ENCODE measurements at places on chromosomes 4 and X.

DNA sequence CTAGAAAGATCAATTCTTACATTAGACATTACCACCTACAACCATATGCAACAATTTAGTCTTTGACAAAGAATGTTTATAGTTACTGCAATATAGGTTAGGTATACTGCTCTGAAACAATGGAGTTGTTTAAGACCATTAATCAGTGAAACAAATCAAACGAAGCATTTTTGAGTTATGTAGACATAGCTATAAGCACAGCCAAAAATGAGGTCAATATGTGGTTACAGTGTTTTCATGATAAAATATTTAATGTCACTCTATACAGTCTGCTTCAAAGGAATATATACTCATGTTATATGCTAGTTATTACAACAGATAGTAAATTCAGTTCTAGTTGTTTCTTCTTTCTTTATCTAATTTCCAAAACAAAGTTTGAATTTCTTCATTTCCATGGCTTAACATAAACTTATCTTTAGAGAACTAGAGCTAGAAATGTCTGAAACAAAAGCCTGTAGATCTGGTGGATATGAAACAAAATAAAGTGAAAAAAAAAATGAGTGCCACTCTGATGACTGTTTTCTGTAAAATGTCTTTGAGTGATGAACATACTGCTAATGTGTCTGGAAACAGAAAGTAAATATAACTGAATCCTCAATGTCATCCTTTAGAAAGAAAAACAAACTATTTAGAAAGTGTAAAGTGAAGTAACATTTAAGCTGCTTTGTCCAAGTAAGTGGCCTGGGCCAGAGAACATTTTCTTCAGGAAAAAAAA, 809.0 kb downstream of the FAT4 start:
- no peak for DNase-seq

- DNase-seq = no peak
Measured at GRCh38 chr4:170849969-170850368, 760.2 kb upstream of the AADAT start.

DNA sequence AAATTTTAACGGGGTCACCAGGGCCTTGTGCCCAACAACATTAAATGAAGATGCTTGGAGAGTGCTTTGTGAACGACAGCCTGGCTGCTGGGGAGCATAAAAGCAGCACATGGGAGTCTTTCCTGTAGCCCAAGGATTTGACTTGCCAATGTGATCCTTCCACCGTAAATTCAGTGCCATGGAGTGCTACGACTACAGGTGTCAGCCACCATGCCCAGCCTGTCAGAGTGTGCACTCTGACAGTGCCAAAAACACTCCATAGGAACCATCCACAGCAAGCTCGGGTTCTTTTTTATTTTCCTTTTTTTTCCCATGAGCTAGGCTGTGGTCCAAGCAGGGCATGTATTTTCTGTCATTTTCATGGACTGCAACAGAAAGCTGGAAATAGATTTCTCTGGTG, 156.9 kb downstream of the NLGN4X start:
- DNase-seq = no peak

DNA sequence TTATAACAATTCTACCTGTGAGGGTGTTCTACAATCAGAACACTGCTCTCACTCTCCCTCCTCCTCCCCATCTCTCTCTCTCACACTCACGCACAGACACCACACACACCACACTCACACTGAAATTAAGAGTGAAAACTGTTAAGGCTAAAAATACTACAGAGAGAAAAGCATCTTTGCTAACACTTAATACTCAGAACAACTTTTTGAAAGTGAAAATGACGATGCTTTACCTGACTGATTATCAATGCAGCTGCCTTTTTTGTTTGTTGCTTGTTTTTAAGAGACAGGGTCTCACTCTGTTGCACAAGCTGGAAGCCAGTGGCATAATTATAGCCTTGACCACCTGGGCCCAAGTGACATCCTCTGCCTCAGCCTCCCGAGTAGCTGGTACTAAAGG, 222.4 kb downstream of the APBB2 start:
- DNase-seq = no peak

GRCh38 chr4:102687982-102688433, 72.8 kb downstream of the MANBA start:
- DNase-seq = no peak

GRCh38 chr4:38752941-38753806, 29.6 kb downstream of the TLR10 start:
- peak; percentile 88 for DNase-seq

DNA sequence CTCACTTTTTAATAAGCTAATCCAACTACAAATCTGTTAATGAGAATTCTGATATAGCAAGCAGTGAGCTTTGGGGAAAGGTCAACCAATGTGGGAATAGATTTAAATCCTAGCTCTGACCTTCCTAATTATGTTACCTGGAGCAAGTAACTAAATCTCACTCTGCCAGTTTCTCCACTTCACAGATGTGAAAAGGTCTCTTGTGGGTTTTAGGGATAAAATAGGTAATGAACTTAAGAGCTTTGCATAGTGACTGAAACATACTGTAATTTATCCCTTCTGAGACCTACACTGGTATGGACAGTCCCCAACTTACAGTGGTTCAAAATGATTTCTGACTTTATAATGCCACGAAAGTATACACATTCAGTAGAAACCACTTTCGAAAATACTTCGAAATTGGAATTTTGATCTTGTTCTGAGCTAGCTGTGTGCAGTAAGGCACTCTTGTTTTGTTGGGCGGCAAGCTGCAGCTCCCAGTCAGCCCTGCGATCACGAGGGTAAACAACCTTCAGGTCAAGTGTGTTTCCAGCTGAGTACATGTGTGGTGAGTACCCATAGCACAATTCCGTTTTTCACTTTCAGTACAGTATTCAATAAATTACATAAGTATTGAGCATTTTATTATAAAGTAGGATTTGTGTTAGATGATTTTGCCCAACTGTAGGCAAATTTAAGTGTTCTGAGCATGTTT, 93.7 kb downstream of the ADGRL3 start:
- no peak for DNase-seq

DNA sequence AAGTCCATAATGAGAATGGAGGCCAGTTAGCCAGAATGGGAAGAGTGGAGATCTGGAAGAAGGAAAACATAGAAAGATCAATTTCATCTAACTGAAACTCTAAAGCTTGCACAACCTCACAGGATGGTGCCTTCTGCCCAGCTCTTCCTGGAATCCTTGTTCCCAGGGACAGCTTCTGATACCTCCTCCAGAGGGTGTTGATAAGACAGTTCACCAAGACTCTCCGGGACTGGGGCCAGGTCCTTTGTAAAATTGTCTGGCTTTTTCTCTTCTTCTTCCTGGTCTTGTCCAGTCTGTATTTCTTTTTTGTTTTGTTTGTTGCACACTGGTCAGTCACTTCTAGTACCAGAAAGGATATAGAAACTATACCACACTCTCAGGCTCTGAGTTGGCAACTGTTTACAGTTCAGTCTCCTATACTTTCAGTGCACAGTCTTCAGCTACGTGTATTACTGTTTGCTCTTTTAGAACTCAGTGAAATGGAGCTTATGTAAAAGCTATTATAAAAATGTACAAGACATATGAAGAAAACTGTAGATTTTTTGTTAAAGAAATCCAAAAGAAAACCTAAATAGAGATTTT, 142.8 kb upstream of the RPL34 start:
- DNase-seq = no peak

DNA sequence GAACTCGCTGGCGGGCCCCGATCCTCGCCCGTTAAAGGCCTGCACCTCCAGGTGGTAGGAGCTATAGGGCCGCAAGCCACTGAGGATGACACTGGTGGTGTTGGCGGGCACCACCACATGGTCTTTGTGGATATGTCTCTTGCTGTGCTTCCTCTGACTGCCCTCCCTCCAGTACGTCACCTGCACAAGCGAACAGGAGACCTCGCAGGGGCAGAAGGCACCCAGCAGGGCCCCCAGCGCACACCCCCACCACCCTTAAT, 20.7 kb downstream of the L1CAM start:
- DNase-seq = no peak

DNA sequence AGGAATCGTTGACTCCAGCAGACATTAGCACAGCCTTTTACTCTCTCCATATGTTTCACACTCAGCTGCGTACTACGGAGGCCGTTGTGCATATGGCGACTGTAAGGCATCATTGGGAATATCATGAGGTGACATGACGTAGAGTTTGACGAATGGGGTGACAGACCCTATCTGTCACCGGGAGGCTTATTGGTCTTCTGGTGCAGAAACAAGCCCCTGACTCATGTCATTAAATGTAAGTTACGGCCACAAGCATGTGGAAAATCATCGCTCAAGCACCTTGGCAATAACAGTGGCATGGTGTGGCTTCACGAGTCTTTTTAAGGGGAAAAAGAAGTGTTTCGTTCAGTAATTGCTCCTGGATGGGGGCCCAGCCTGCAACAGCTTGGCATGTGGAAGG, 115.2 kb upstream of the LRPAP1 start:
- DNase-seq = no peak

DNA sequence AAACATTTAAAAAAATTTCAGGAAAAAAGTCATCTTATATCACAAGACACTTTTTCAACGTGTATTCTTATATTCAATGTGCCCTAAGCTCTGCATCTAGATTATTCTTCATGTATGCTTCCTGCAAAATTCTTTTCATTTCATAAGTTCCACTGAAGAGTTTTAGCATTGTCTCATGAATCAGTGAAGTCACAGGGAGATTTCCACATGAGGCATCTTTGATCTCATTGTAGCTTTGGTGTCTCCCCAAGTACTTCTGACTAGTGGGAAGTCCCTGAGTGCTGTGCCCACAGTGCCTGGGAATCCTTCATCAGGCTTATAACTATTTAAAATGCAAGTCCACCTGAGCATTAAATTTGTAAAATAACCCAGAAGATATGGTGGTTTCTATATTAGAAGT, 123.8 kb downstream of the MAD2L1 start:
- no peak for DNase-seq

GRCh38 chrX:118128724-118129123, 12.1 kb upstream of the KLHL13 start:
- DNase-seq = no peak

DNA sequence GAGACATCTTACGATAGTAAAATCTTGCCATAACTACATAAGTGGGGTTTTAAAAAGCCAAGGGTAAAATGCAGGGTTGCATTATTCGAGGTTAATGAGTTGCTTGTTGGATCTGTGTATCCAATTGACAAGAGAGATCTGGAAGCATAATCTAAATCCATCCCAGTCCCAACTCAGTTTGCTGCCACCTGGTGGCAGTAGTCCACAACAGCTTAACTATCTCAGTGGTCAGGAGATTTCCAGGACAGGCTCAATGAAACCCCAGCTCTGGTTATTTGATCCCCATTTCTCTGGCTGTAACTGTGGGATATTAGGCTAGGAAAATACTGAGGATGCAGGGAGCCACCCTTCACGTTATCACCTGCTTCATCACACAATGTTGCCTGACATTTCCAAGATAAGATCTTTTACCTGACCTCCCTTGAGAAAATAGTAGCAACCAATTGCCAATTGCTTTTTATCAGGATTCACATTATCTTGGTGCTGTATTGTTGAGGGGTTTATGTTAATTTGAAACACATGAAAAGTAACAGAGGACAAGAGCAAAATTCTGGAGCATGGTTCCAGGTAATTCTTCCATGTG, 88.2 kb upstream of the TNIP3 start:
- DNase-seq = peak; percentile 39

DNA sequence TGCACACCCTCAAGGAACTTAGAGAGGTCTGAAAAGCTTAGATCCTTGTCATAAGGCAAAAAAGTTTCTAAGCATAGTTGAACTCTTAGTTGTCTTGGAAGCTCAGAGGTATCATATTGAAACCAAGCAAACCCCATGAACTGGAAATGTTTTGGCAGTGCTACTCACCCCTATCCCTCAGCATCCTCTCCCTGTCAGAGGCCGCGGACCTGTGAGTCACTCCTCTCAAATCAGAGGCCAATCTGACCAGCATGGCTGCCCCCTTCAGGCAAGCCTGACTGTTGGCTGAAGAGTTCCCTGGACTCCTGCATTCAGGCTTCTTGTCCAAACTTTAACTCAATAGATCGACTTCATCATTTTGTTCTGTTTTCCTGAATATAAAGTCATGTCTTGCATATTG, 69.4 kb downstream of the KCNIP4 start:
- no peak for DNase-seq

GRCh38 chr4:137892134-137892533, 350.0 kb downstream of the SLC7A11 start:
- DNase-seq = no peak

DNA sequence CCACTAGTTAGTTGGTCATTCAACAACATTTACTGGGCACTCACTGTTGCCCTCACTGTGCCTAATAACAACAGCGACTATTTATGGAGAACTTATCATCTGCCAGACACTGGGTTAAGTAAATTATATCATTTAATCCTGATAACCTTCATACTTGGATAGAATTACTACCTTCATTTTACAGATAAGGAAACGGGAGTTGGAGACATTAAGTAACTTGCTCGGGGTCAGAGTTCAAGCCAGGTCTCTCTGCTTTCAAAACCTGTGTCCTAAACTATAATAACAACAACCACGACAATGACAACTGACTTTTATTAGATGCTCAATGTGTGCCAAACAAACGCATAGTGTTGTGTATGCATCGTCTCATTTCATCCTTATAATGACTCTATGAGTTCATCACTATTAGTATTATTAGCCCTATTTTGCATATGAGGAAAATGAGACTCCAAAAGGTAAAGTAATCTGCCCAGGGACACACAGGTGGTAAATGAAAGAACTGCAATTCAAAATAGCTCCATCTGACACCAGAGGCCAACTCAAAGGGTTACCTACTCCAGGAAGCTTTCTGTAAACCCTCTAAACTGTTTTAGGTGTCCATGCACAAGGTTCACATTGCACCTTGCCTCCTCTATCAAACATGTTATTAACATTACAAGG, 98.4 kb upstream of the ACSL4 start:
- DNase-seq = no peak

- DNase-seq = no peak
Measured at GRCh38 chr4:98387345-98388026, 126.3 kb downstream of the RAP1GDS1 start.

GRCh38 chrX:35890699-35891098, 28.8 kb upstream of the CFAP47 start:
- DNase-seq = peak; percentile 18

- no peak for DNase-seq
Measured at GRCh38 chr4:69858690-69859089, 1.3 kb downstream of the SULT1E1 start.

DNA sequence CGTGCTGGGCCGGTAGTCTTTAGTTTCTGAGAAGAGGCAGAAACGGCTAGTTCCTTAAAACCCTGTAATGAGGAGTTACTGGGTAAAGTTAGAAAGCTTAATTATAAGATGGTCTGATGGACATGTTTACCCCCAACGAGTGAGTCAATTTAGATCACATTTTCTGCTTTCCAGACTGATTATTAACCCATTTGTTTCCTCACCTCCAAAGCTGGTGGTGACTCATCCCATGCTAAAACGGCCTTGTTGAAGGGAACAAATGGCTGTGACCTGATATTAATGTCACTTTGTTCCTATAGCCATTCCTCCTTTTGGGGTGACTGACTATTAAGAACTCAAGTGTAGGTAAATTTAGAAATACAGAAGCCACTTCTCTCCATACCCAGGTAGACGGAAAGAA, 232.0 kb downstream of the KCNIP4 start:
- no peak for DNase-seq

DNA sequence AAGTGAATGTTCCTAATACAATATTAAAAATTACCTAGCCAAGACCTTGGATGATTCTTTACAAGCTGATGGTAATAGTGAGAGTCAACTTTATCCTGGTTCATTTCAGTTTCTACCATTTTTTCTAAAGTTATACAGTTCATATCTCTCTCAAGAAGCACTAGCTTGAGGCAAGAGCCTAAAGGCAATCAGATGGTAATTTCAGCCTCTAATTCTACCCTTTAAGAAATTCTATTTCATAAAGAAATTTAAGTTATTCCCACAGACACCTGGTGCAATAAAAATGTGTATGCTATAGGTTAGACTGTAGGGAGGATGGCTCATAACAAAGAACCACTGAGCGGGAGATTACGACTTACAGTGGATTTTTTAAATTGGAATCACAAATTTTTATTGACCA, 984.2 kb upstream of the ADGRL3 start:
- no peak for DNase-seq

Measured in heart right ventricle (tissue), 16 donors.